Kidney (tissue), 22 donors: ENCODE measurements at places on chromosomes 3 and 15. TPM values are rescaled to one million over a fixed set of nuclear protein-coding genes. Genes with fewer than 3 reads are reported as not detected.

TUSC7 gene
- not detected for polyA plus RNA-seq

XCR1 gene
- not detected for polyA plus RNA-seq

CHRNA7 gene
- 0.80 TPM for polyA plus RNA-seq

HGD gene
- 251 TPM for polyA plus RNA-seq

CTDSPL2 gene
- polyA plus RNA-seq: 4.2 TPM

RPL14 gene
- 778 TPM for polyA plus RNA-seq

STX19 gene
- 0.47 TPM for polyA plus RNA-seq

ARPIN gene
- 11.7 TPM for polyA plus RNA-seq

MYRIP gene
- 0.92 TPM for polyA plus RNA-seq

ZNF662 gene
- polyA plus RNA-seq: 4.9 TPM

SUSD5 gene
- polyA plus RNA-seq: 1.2 TPM

CCR3 gene
- polyA plus RNA-seq: not detected

NAALADL2 gene
- polyA plus RNA-seq: 2.0 TPM

DAZL gene
- not detected for polyA plus RNA-seq

SSUH2 gene
- polyA plus RNA-seq: 0.88 TPM

AVEN gene
- 6.4 TPM for polyA plus RNA-seq

TMEM207 gene
- 21.2 TPM for polyA plus RNA-seq

SKOR1 gene
- 0.22 TPM for polyA plus RNA-seq

PLCB2 gene
- 4.4 TPM for polyA plus RNA-seq

ADCY5 gene
- 7.1 TPM for polyA plus RNA-seq

FBN1 gene
- 2.4 TPM for polyA plus RNA-seq

UNC13C gene
- 0.45 TPM for polyA plus RNA-seq

LRTM1 gene
- polyA plus RNA-seq: not detected

CLK3 gene
- 54.1 TPM for polyA plus RNA-seq

GOLGA8R gene
- polyA plus RNA-seq: 0.41 TPM

CYP8B1 gene
- polyA plus RNA-seq: 4.3 TPM

FBXL2 gene
- polyA plus RNA-seq: 10.8 TPM

CLSTN2 gene
- 2.0 TPM for polyA plus RNA-seq

SEMA4B gene
- 28.7 TPM for polyA plus RNA-seq

ZNF501 gene
- 1.5 TPM for polyA plus RNA-seq

OR5K2 gene
- not detected for polyA plus RNA-seq

ITIH1 gene
- polyA plus RNA-seq: not detected

DMXL2 gene
- polyA plus RNA-seq: 14.6 TPM

GPR149 gene
- not detected for polyA plus RNA-seq
